Right atrium auricular region (tissue), 2 donors: ENCODE measurements at places on chromosomes 3 and 15.

GRCh38 chr15:89486726-89487050 is 9.7 kb downstream of the RHCG start:
- no peak for DNase-seq

GRCh38 chr3:86989006-86989405 is 1.9 kb downstream of the VGLL3 start:
- DNase-seq, result no peak

DNA sequence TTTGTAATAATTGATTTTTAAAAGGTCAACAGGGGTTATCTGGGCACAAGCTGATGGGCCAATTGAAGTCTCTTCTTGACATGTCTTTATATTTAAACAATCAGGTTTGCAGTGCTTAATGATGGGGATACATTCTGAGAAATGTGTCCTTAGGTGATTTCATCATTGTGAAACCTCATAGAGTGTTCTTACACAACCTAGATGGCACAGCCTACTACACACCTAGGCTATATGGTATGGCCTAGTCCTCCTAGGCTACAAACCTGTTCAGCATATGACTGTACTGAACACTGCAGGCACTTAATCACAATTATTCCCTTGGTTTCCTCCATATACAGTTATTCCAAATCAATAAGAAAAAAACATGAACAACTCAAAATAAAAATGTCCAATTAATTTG is 75.8 kb downstream of the IQSEC1 start:
- DNase-seq, result no peak

GRCh38 chr3:128946411-128946810 is 47.5 kb downstream of the CFAP92 start:
- DNase-seq, result no peak
